Stomach (tissue), 19 donors: ENCODE measurements at places on chromosomes 13 and 19. TPM values are rescaled to one million over a fixed set of nuclear protein-coding genes. Genes with fewer than 3 reads are reported as not detected.

METTL21C gene
- not detected for polyA plus RNA-seq

ZNF433 gene
- polyA plus RNA-seq = 3.7 TPM

CDC42EP5 gene
- 28.3 TPM for polyA plus RNA-seq

CLDND2 gene
- polyA plus RNA-seq = 0.88 TPM

- peaks cover 5% of the 10 kb centered on the region for H3K27me3 ChIP-seq
- H3K36me3 ChIP-seq = peaks cover 26% of the 10 kb centered on the region
- peak within 1 kb of the TSS; percentile 70 for H3K27ac ChIP-seq
- H3K4me3 ChIP-seq = peak within 1 kb of the TSS; percentile 47
- peak; percentile 42 for DNase-seq
- peaks cover 52% of the 10 kb centered on the region for H3K4me1 ChIP-seq
Measured at GRCh38 chr19:38388349-38389100, at the start of gene SPRED3. Gene SPRED3 (plus strand): TSS chr19:38388697. CDS start chr19:38390303, 1,606 bp downstream.

GRCh38 chr13:77093735-77094134 lies 66.8 kb upstream of the FBXL3 start:
- no peak overlapping the region for H3K27ac ChIP-seq
- no peaks in the 10 kb centered on the region for H3K4me1 ChIP-seq
- H3K36me3 ChIP-seq = peaks cover 73% of the 10 kb centered on the region
- no peak for DNase-seq

GRCh38 chr13:24178847-24179485 lies 18.4 kb downstream of the SPATA13 start:
- no peaks in the 10 kb centered on the region for H3K36me3 ChIP-seq
- no peak overlapping the region for H3K4me3 ChIP-seq
- no peak overlapping the region for H3K27ac ChIP-seq
- H3K4me1 ChIP-seq = peaks cover 71% of the 10 kb centered on the region
- no peaks in the 10 kb centered on the region for H3K27me3 ChIP-seq

CYP4F2 gene
- polyA plus RNA-seq = not detected

DNA sequence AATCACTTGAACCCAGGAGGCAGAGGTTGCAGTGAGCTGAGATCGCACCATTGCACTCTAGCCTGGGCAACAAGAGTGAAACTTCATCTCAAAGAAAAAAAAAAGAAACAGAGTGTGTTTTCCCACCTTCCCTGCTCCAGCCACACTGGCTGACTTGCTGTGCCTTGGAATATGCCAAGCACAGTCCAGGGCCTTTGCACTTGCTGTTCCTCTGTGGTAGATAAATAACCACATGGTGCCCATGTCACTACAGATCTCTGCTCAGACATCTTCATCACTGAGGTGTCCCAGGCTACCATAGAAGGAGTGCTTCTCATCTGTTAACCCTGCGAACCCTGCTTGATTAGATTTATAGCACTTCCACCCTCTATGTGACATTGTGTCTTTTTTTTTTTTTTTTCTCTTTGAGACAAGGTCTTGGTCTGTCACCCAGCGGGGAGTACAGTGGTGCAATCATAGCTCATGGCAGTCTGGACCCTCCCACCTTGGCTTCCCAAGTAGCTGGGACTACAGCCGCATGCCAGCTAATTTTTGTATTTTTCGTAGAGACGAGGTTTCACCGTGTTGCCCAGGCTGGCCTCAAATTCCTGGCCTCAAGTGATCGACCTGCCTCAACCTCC lies 10.4 kb downstream of the SMARCA4 start:
- H3K4me1 ChIP-seq = peaks cover 17% of the 10 kb centered on the region
- H3K27me3 ChIP-seq = no peaks in the 10 kb centered on the region
- H3K27ac ChIP-seq = no peak overlapping the region
- no peak overlapping the region for H3K4me3 ChIP-seq

DNA sequence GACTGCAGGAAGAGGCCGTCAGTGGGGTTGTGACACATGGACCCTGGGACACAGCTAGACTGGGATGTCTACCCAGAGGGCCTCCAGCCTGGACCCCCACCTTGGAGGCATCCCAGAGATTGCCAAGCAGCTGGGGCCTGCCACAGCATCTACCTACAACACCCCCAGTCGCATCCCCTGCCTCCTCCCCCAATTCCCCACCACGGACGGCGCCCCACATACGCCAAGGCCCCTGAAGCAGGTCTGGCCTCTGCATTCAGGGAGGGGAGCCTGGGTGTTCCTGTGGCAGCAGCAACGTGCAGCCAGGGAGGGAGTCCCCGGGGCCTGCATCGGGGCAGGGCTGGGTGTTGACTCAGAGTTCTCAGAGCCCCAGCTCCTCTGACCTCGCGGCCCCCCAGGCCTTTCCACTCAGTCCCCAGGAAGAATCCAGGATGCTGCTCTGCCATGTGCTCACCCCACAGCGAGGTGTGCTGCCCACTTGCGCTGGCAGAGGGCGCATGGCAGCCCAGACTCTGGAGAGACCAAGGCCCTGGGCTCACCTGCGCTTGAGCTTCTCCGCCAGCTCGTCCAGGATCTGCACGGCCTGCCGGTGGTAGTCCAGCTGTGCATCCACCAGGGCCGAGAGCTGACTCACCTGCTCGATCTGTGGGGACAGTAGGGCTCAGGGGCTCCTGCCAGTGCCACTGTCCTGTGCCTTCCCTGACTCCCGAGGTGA lies 19.6 kb downstream of the MPND start:
- peaks cover 63% of the 10 kb centered on the region for H3K36me3 ChIP-seq
- H3K27me3 ChIP-seq = no peaks in the 10 kb centered on the region
- no peak overlapping the region for H3K4me3 ChIP-seq
- peak; percentile 43 for DNase-seq
- no peak overlapping the region for H3K27ac ChIP-seq

EPSTI1 gene
- 4.2 TPM for polyA plus RNA-seq

C1QTNF9B gene
- polyA plus RNA-seq = not detected

GRCh38 chr13:29453617-29454011 lies 141.9 kb downstream of the SLC7A1 start:
- H3K4me1 ChIP-seq = peaks cover 4% of the 10 kb centered on the region
- H3K36me3 ChIP-seq = no peaks in the 10 kb centered on the region
- no peak overlapping the region for H3K27ac ChIP-seq
- DNase-seq = no peak
- H3K4me3 ChIP-seq = no peak overlapping the region
- no peaks in the 10 kb centered on the region for H3K27me3 ChIP-seq

DNA sequence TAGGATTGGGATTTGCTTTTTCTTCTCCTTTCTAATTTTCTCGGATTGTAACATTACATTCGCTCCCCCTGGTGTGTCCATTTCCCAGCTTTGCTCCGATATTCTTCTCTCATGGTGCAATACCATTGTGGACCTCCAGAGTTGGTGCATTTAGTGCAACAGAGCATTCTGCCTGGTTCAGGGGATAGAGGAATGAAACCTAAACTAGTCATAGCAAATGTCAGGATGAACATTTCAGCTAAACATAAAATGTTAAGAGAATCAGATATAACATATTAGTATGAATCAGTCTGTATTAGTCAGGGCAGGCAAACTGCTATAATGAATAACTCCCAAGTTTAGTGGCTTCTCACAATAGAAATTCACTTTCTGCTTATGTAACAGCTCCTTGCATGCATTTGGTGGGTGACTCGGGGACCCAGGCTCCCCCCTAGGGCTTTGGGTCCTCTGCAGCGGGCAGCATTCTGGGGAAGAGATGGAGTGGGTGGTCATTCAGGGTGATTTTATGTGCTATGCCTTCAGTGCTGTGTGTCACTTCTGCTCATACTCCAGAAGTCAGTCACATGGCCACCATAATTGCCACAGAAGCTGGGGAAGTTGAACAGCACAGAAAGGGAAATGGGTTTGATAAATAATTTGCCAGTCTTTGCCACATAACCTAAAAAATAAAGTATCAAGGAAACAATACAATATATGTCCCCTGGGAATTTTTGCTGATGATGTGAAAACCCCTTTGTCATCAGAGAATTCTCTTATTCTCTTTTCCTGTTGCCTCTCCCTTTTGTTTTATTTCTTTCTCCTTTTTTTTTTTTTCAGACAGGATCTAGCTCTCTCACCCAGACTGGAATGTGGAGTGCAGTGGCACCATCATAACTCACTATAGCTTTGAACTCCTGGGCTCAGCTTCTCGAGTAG lies 111.0 kb downstream of the HSPH1 start:
- no peak overlapping the region for H3K27ac ChIP-seq
- no peak overlapping the region for H3K4me3 ChIP-seq
- no peaks in the 10 kb centered on the region for H3K36me3 ChIP-seq
- peaks cover 11% of the 10 kb centered on the region for H3K4me1 ChIP-seq
- peaks cover 6% of the 10 kb centered on the region for H3K27me3 ChIP-seq
